ENCODE measurements at places on chromosomes 4 and X. TPM values are rescaled to one million over a fixed set of nuclear protein-coding genes. Genes with fewer than 3 reads are reported as not detected.
A peak's percentile ranks its signal among the peaks of the same experiment; 100 is the strongest.

DNA sequence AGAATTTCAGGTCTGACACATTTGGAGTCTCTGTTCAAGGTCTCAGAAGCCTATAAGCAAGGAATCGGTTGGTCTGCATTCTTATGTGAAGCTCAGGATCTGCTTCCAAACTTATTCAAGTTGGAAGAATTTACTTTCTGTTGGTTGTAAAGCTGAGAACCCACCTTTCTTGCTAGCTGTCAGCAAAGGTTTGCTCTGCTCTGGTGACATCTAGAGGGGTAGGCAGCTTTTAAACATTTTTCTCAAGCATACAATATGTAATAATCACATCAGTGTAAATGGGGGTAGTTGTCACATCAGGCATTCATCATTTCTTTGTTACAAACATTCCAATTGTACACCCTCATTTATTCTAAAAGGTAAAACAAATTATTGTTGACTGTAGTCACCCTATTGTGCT is 935.2 kb downstream of the TRAM1L1 start:
- no peaks in the 10 kb centered on the region for H3K36me3 ChIP-seq
- H3K27me3 ChIP-seq = no peaks in the 10 kb centered on the region
- no peak for DNase-seq
- H3K4me3 ChIP-seq = no peak overlapping the region

DNA sequence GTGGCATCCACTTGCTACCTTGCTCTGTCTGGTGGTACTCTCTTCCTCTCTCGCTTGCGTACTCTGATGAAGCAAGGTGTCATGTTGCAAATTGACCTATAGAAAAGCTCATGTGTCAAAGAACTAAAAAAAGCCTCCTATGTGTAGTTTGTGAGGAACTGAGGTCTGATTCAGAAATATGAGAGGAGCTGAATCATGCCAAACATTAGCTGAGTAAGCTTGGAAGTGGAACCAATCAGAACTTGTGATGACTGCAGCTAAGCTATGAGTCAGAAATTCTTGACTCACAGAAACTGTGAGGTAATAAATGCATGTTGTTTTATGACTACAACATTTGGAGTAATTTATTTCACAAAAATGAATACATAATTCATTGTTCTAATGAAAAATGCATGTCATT is 2138.8 kb downstream of the PCDH7 start:
- H3K4me1 ChIP-seq = no peaks in the 10 kb centered on the region
- DNase-seq = no peak
- H3K27me3 ChIP-seq = no peaks in the 10 kb centered on the region
- H3K36me3 ChIP-seq = no peaks in the 10 kb centered on the region
- H3K27ac ChIP-seq = no peak overlapping the region
- H3K4me3 ChIP-seq = no peak overlapping the region

GRCh38 chr4:8114456-8115202 is 44.0 kb downstream of the ABLIM2 start:
- no peaks in the 10 kb centered on the region for H3K4me1 ChIP-seq
- no peak overlapping the region for H3K4me3 ChIP-seq
- no peaks in the 10 kb centered on the region for H3K36me3 ChIP-seq
- no peak for DNase-seq

DNA sequence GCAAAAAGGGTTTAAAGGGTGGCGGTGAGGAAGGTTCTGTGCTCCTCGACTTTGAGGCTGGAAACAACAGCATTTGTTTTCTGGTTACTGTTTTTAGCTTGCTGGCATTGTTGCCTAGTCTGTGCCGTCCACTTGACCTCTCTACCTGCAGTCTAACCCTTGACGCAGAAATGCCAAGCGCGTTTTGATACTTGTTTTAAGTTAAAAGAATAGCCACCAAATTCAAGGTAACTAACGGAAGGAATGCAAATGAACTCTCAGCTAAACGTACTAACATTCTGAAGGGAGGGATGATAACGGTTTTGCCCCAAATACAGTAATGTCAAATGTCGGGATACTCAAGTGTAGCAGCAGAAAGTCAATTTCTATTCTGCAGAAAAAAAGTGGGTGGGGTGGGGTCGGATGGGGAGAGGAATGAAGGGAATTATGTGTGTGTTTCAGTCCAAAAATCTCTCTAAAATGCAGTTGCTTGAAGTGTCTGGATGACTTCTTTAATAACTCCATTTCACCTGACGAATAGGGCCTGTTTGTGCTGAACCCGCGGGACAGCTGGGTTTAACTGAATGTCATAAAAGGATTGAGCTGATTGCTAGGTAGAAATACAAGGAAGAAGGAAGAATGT is 3.4 kb upstream of the NKX6-1 start:
- DNase-seq = no peak
- peaks cover 23% of the 10 kb centered on the region for H3K4me1 ChIP-seq
- H3K36me3 ChIP-seq = no peaks in the 10 kb centered on the region
- H3K4me3 ChIP-seq = no peak overlapping the region

The PRR32 gene
- not detected for polyA plus RNA-seq

DNA sequence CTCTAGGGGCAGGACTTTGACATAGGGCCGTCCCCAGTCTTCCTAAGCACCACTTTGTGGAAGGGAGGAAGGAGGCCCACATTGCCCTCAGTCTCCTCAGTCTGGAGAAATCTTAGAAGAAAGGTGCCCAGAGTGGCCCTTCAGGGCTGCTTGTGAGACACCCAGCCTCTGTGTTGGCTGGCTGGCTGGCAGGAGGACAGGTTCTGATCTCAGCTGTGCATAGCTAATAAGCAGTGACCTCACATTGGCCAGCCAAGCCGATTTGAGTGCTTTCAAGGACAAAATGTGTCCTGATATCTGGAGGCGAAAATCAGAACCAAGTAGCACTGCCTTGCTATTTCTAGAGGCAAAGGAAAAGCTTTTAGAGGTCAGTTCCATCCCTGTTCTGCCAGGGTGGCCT is 211.5 kb downstream of the BCOR start:
- no peak overlapping the region for H3K27ac ChIP-seq
- no peaks in the 10 kb centered on the region for H3K4me1 ChIP-seq
- H3K36me3 ChIP-seq = no peaks in the 10 kb centered on the region

- H3K27ac ChIP-seq = no peak overlapping the region
- no peak for DNase-seq
- H3K4me1 ChIP-seq = no peaks in the 10 kb centered on the region
- no peaks in the 10 kb centered on the region for H3K27me3 ChIP-seq
- no peaks in the 10 kb centered on the region for H3K36me3 ChIP-seq
- no peak overlapping the region for H3K4me3 ChIP-seq
These were observed 612.2 kb downstream of the IQCM start for GRCh38 chr4:149203256-149204001.

DNA sequence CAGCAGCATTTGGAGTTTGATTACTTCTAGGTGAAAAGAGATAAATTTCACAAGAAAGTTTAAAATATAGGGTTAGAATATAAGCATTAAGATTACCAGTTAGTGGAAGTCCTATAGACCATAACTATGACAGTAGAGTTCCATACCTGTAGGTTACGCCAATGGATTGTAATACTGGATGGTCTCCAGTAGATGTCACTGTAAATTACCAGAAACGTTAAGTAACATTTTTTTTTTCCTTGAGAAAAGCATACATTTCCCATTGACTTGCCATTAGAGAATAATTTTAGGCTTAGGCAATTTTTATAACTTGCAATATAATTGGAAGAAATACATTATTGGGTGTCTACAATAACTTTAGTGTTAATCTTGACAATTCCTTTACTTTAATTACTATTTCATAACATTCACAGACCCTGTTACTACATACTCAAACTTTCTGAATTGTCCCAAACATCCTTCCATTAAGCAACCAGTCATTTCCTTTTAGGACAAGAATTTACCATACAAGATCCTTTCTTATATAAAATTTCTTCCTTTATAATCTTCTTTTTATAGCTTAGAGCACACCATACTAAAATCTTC is 304.1 kb upstream of the TECRL start:
- H3K4me1 ChIP-seq = no peaks in the 10 kb centered on the region
- DNase-seq = no peak
- no peaks in the 10 kb centered on the region for H3K27me3 ChIP-seq
- no peak overlapping the region for H3K4me3 ChIP-seq
- no peak overlapping the region for H3K27ac ChIP-seq

DNA sequence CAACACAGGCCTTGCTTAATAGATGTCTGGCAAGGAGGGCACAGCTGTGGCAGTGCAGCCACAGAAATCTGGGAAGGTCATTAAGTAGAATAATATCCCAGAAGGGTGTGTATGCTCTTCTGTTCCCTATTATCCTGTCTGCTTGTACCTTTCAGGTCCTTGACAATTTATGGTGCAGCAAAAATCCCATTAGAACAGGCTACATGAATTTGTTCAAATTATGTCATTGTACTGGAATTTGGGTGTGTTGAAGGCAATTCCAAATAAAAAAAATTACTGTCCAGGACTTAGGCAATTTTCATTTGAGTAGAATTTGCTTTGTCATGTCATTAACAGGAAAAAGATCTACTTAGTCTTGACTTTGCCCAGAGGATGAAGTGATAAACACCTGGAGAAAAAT is 192.1 kb downstream of the IDS start:
- H3K36me3 ChIP-seq = no peaks in the 10 kb centered on the region
- DNase-seq = no peak
- H3K4me3 ChIP-seq = no peak overlapping the region
- no peaks in the 10 kb centered on the region for H3K27me3 ChIP-seq
- no peak overlapping the region for H3K27ac ChIP-seq
- no peaks in the 10 kb centered on the region for H3K4me1 ChIP-seq

The F8 gene
- 1.1 TPM for polyA plus RNA-seq

GRCh38 chrX:96576368-96576767 is 108.3 kb upstream of the DIAPH2 start:
- no peaks in the 10 kb centered on the region for H3K36me3 ChIP-seq
- H3K4me1 ChIP-seq = no peaks in the 10 kb centered on the region
- DNase-seq = peak; percentile 42
- no peak overlapping the region for H3K27ac ChIP-seq

DNA sequence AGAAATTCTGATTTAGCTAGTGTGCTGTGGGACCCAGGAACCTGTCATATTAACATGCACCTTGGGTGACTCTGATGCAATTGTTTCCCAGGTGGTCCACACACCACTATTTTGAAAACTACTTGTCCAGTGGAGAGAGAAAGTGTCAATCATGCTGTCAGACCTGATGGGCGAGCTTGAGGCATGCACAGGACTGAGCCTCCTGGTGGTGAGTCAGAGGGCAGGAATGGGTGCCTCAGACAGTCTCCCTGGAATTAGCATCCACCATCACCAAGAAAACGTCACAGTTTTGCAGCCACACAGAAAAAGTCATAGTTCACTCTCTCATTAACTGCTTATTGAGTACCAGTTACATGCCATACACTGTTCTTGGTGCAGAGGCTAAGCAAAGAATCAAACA is 181.8 kb upstream of the MAOA start:
- no peak for DNase-seq
- no peaks in the 10 kb centered on the region for H3K4me1 ChIP-seq
- no peak overlapping the region for H3K27ac ChIP-seq

The ERAS gene
- polyA plus RNA-seq = not detected

- H3K27me3 ChIP-seq = no peaks in the 10 kb centered on the region
- no peak overlapping the region for H3K4me3 ChIP-seq
- no peak overlapping the region for H3K27ac ChIP-seq
- no peaks in the 10 kb centered on the region for H3K4me1 ChIP-seq
- no peaks in the 10 kb centered on the region for H3K36me3 ChIP-seq
These were observed 53.7 kb downstream of the MID1 start for GRCh38 chrX:10566716-10567097.

The CDX4 gene
- polyA plus RNA-seq = not detected

- peaks cover 17% of the 10 kb centered on the region for H3K4me1 ChIP-seq
- peaks cover 54% of the 10 kb centered on the region for H3K27me3 ChIP-seq
- H3K36me3 ChIP-seq = no peaks in the 10 kb centered on the region
- no peak for DNase-seq
These were observed 8.9 kb upstream of the GSX2 start for GRCh38 chr4:54090804-54091623.

The PCDH18 gene
- polyA plus RNA-seq = not detected

The SASH3 gene
- polyA plus RNA-seq = 272 TPM

- DNase-seq = no peak
- no peaks in the 10 kb centered on the region for H3K4me1 ChIP-seq
- no peaks in the 10 kb centered on the region for H3K27me3 ChIP-seq
- no peaks in the 10 kb centered on the region for H3K36me3 ChIP-seq
These were observed 15.8 kb upstream of the CT45A1 start for GRCh38 chrX:135697601-135698000.

GRCh38 chrX:90617710-90618325 is 696.1 kb downstream of the TGIF2LX start:
- no peak overlapping the region for H3K27ac ChIP-seq
- H3K27me3 ChIP-seq = no peaks in the 10 kb centered on the region
- no peak overlapping the region for H3K4me3 ChIP-seq
- no peak for DNase-seq
- H3K36me3 ChIP-seq = no peaks in the 10 kb centered on the region
- no peaks in the 10 kb centered on the region for H3K4me1 ChIP-seq

GRCh38 chr4:54800831-54801530 is 143.2 kb downstream of the KIT start:
- H3K36me3 ChIP-seq = no peaks in the 10 kb centered on the region
- no peaks in the 10 kb centered on the region for H3K27me3 ChIP-seq

- H3K4me3 ChIP-seq = no peak overlapping the region
- DNase-seq = peak; percentile 47
- no peaks in the 10 kb centered on the region for H3K27me3 ChIP-seq
- H3K36me3 ChIP-seq = no peaks in the 10 kb centered on the region
These were observed 22.8 kb upstream of the MAML3 start for GRCh38 chr4:140176735-140177134.

- H3K36me3 ChIP-seq = peaks cover 19% of the 10 kb centered on the region
- H3K4me1 ChIP-seq = peaks cover 48% of the 10 kb centered on the region
- no peak overlapping the region for H3K27ac ChIP-seq
- H3K4me3 ChIP-seq = no peak overlapping the region
These were observed 1.1 kb downstream of the STBD1 start for GRCh38 chr4:76307660-76308014.

DNA sequence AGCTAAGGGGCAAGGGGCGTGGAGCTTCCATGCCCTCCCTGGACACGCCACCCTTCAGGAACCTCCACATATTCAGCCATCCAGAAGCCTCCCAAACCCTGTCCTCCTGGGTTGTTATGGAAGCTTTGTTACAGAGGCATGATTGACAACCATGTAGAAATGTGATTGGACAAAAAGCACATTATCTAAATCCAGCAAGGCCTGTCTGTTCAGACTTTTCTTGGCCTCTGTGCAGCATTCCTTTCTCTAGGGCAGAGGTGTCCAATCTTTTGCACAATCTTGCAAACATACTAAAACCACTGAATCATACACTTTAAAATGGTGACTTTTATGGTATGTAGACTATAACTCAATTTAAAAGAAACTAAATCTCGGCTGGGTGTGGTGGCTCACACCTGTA is 12.7 kb downstream of the STEEP1 start:
- no peak overlapping the region for H3K4me3 ChIP-seq
- DNase-seq = no peak
- H3K36me3 ChIP-seq = peaks cover 10% of the 10 kb centered on the region
- H3K27ac ChIP-seq = no peak overlapping the region

- no peaks in the 10 kb centered on the region for H3K27me3 ChIP-seq
- H3K27ac ChIP-seq = no peak overlapping the region
- H3K4me1 ChIP-seq = no peaks in the 10 kb centered on the region
- no peak for DNase-seq
These were observed 43.3 kb downstream of the NHSL2 start for GRCh38 chrX:71953946-71954345.

DNA sequence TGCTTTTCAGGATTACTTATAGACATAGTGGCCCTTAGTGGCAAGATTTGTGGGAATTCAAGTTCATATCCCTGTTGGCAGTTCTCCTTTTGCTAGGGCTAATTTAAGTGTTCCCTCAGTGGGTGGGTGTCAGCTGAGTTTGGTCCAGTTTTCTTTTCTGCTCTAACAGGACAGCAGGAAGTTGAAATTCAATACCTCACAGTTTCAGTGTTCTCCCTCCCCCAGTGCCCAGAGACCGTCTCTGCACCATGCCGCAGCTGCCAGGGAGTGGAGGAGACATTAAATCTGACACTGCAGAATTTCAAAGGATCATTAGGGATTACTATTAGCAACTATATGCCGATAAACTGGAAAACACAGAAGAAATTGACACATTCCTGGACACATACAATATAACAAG is 50.7 kb downstream of the UBE2NL start:
- H3K4me3 ChIP-seq = no peak overlapping the region
- no peaks in the 10 kb centered on the region for H3K27me3 ChIP-seq
- H3K27ac ChIP-seq = no peak overlapping the region
- H3K36me3 ChIP-seq = no peaks in the 10 kb centered on the region
